ENCODE measurements at places on chromosomes 1 and 21.

- DNase-seq: no peak
Observed at GRCh38 chr1:65938506-65938905, 145.8 kb downstream of the PDE4B start.

DNA sequence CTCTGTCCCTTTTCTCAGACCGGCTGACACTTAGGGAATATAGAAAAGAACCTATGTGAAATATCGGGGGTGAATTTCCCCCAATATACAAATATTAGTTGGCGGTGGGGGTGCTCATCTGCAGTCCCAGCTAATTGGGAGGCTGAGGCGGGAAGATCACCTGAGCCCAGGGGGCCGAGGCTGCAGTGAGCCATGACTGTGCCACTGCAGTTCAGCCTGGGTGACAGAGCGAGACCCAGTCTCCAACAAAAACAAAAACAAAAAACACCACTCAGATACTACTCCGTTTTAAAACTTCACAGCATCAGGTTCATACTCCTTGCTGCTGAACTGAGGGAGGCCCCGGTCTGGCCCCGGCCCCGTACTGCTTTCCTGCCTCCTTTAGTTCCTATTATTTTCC is 5.9 kb upstream of the EXOSC10 start:
- DNase-seq: no peak

DNA sequence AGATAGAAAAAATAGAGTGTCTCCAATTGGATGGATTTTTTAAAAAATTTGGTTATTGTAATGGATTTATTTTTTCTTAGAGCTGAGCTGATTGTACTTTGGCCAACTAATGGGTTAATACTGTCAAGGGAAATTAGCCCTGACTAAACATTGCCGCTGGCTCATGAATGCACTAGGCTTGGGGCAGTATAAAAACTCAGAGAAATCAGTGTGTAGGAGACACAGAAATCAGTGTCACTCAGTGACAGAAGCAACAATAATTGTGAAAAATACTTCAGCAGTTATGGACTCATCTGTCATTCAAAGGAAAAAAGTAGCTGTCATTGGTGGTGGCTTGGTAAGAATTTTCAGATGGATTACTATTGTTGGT is at the start of gene KMO:
TSS of gene KMO (plus strand) at position 217 of the 370 bp plus-strand sequence. CDS start at position 284, 67 bp downstream.
- no peak for DNase-seq

GRCh38 chr1:115227346-115228082 is 110.5 kb downstream of the NGF start:
- DNase-seq: no peak

DNA sequence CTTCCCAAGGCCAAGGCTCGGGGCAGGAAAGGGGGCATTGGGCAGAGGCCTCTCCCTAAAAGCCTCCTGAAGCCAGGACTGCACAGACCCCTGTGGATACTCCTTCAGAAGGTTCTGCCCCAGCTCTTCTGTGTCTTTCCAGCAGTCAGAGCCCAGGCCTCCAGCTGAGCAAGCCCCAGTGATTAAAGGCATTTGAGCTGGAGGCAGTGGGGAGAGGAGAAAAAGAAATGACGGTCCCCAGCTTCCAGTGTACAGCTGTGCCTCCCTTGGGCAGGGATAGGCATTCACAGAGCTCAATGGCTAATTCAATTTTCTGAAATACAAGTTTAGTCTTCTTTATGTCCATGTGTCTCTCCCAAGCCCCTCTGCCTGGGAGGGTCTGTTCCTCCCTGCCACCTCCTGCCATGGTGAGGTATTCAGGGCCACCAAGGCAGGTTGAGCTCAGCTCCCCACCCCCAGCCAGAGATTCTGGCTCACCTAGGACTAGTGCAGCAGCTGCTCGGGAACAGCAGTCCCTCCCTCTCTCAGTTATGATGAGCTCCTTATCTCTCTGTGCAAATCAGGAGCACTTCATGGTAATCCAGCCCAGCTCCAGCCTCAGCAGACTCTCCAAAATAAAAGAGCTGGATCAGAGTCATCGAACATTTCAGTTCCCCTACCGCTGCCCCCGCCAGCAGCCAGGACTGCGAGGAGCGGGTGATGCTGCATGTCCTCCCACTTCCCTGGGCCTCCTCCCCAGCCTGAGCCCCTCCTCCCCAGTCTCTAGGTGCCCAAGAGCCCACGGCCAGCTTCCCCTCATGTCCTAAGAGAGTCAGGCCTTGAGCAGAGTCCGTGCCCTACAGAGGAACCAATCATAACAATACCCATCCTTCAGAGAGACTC is 208.4 kb upstream of the ZC3H12A start:
- no peak for DNase-seq

DNA sequence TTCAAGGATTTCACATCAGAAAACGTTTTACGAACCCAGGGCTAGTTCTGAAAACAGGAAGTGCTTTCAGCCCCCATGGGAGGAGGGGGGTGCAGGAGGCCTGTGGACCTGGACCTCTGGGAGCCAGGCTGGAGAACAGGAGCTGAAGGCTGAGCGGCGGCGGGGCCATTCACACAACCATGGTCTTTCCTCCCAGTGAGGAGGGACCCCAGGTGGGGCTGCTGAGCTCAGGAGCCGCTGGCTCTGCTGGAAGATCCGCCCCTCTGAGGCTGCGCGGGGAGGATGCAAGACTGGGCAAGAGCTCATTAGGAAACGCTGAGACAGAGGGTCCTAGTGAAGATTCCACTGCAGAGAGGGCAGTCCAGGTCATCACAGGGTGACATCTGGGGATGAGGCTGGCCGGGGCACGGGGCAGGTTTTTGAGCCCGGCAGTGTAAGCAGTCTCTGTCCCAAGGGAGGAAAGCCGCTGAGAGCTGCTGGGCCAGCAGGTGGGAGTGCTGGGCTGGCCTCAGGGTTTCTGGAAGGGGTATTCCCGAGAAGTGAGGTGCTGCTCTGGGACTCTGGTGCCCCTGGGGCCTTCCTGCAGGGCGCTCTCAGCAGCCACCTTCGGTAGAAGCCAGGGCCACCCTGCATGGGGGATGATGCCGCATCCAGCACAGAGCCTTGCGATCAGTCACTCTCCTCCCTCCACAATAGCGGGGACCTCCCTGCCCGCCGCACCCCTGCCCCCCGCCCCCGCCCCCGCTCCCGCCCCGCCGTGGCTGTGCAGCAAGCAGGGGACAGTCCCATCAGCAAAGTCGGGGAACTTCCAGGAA is 7.5 kb downstream of the MX2 start:
- DNase-seq: no peak

DNA sequence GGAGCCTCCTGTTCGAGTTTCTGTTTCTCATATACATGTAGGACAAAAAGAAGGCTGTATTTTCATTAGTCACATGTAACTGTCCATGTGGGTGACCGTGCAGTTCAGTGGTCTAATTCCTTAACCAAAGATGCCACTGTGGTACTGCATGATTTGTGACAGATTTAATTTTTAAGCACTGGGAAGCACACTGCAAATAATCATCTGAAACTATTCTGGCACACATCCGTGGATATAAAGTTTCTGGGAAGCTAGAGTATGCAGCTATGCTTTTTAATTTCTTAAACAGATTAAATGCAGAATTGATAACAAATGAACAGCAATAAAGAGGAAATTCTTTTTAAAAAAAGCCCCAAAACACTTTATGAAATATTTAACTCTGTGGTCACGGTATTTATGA is 254.8 kb downstream of the LMO4 start:
- DNase-seq: no peak

GRCh38 chr1:41481109-41481775 is 3.2 kb downstream of the EDN2 start:
- DNase-seq: no peak

DNA sequence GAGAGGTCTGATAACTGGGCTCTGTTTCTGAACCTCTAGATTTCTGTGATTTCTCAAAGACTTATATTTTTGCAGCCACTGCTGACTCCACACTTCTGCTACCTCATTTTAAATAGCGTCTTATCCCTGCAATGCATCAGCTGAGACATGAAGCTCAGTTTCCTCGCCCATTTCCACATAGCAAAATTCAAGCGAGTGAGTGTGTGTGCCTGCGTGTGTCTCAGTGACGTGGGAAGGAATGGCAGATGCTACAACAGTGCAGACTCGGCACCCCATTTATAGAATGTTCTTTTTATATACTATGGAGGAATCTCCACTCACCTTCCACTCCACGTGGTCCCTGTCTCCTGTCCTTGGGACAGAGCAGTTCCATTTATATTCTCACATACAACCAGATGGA is 35.7 kb downstream of the ZMYND12 start:
- no peak for DNase-seq

DNA sequence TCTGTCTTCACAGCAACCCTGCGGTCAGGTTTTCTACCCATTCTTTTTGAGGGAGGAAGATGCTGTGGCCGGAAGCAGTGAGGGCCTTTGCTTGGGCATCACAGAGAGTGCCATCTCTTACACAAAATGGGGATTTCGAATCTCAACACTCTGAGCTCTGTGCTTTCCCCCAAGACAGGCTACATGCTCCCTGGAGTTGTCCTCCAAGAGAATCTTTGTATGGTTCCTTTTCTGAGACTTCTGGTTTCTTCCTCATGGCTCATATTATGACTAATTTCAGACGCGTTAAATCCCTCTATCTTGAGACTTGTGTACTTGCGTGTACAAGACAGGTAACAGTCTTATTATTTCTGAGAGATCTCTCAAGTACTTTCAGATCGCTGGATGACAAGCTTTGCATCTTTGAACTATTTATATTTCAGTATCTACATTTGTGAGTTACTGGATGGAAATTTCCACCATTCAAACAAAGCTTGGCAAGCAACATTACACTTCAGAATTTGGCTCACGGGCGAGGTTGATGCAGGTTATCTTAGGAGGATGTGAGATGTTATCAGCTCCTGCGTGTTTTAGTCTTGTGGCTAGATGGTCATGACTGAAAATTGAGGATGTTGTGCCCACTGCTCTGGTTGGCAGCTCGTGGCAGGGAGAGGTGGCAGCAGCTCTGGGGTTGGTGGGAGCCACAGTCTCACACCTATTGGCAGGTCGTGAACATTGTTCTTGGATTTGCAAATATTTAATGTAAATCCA is 19.4 kb downstream of the ABCG1 start:
- DNase-seq: no peak

GRCh38 chr1:222375701-222376100 is 172.2 kb downstream of the HHIPL2 start:
- DNase-seq: no peak

DNA sequence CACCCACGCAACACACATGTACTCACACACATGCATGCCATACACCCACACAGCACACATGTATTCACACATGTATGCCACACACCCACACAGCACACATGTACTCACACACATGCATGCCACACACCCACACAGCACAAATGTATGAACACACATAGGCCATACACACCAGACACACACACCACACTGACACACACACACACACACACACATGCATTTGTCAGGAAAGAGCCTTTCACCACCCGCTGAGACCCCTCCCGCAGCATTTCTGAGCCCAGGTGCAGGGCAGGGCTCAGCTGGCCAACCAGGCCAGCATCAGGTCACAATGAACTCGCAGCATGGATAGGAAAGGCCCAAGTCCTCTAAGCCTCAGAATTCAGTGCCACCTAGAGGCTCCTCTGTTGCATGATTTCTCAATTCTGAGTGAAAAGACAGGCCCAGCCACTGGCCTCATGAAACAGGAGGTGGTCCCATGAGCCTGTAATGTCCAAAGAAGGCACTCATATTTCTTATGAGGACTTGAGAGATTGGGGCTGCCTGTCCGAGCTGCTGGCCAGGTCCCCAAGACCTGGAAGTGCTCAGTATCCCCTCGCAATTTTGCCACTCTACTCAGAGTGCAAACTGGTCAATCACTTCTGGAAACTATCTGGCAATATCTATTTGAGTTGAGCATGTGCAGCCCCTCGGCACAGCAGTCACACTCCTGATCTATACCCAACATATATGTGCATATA is 57.3 kb downstream of the PSMG1 start:
- no peak for DNase-seq

DNA sequence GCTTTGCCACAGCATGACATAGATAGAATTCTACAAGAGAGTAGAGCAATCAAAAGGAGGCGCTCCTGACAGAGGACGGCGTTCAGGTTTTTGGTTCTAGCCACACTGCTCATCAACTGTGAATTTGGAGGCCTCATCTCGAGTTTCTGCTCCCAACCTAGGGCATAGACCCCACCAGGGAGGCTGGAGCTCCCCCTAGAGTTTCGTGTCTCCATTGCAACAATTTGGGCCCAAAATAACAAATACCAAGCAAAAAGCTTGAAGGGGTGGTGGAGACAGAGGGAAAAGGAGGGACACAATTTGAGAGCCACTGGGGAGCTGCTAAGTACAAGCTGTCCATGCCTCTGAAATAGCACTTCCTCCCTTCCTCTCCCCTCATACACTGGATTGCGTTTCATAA is 297.0 kb downstream of the GPATCH2 start:
- DNase-seq: no peak

GRCh38 chr1:246569248-246570238 is 3.3 kb downstream of the CNST start:
- DNase-seq: no peak

DNA sequence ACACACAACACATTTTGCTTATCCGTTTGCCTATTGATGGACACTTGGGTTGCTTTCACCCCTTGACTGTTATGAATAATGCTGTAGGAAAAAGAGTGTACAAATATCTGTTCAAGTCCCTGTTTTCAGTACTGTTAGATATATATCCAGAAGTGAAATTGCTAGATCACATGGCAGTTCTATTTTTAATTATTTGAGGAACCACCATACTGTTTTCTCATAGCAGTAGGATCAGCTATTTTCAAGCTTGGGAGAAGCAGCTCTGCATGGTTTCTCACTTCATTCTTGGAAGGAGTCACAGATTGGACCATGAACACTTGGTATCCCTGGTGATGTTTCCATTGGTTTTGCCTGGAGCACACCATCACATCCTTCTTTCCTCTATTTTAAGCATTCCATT is 114.4 kb upstream of the ZP4 start:
- no peak for DNase-seq

DNA sequence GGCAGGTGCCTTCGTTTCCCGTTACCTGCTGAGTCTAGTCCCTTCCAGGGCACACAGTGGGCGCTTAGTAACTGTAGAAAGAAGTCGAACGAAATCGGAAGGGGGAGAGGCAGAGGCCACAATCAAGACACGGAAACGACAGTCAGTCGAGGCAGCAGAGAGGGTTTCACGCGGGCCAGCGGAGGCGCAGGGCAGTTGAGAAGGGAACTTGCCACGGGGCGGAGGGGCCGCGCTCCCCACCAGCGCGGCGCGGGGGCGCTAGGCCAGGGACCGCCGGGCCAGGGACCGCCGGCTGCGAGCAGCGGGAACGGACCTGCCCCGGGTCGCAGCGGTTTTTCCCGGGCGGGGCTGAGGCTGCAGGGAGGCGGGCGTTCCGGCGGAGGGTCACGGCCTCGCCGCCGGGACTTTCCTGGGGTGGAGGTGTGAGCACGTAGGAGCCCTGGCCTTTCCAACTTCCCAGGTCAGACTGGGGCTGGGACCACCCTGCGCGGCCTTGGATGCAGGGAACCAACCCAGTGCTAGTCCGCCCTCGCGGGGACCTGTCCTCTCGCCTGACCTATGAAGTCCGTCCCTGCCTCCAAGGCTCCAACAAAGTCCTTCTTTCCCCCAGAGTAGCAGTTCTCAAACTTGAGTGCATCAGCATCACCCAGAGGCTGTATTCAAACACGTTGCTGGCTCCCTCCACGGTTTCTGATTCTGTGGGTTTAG is 150.1 kb upstream of the FGGY start:
- peak; percentile 71 for DNase-seq

Data from smooth muscle cell of the brain vasculature (primary cell).